ENCODE measurements at places on chromosomes 12 and 14.

DNA sequence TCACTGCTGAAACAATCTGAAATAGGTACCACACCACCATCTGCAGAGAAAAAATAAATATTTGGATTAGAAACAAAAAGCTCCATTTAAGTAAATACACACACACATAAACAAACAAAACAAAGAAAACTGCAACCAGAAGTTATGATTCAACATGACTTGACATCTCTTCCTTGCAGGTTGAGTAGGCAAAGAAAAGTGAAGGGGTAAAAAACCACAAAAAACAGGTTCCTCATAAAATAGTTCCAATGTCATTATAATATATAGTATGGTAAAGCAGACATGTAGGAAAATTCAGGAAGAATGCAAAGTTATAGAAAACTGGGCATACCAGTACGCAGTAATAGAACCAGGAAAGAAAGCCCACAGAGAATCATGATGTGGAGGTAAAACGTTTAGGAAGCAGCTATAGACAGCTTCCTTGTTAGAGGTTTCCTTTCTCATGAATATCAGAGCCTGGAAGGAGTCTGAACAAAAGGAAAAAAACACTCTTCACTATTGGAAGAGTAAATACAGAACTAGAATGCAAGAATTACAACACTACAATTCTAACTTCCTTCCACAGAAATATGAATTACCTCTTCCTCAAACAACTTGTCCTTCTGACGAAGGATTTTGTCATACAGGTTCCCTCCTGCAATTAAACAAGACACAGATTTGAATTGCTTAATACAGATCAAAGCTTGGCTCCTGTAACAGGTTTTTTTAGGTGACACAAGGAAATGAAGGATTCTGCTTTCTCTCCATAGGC, 6.1 kb downstream of the NEK9 start:
- ATAC-seq = no peak

DNA sequence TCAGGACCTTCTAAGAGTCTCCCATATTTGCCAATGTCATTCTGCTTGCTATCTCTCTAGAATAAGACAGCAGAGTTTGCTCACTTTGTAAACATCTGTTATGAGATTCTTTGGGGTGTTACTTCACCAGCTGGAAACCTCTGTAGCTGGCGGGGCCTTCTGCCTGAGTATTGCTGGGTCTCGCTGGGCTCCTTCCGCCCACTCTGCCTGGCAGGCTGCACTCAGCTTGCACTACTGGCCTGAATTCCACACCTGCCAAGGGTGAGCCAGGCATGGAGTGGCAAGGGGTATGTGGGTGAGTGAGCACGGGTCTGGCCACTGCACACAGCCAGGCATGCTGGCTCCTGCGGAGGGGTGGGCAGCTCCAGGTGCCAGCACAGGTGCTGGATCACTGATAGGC, 267.3 kb upstream of the PDE3A start:
- ATAC-seq = no peak

DNA sequence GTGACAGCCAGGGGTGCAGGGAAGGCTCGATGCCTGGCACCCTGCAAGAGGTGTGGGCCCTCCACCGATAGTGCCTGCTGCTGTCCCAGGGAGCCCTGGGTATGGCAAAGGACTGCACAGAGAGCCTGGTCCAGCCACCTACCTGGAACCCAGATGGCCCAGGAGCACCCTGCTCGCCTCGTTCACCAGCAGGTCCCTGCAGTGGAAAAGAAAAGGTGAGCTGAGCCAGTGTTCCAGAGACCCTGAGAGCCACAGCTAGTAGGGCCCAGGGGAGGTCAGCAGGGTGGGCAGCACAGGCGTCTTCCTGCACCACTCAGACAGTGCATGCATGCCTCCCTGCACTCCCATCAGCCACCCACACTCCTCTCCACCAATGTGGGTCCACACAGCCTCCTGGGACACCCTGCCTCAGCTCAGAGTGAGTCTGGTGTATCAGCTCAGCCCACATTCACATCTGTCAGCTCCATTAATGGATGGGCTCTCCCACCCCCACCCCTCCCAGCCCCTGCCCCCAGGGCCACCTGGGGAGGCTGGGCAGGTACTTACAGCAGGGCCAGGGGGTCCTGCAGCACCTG, 20.2 kb downstream of the TMEM106C start:
- ATAC-seq = no peak

DNA sequence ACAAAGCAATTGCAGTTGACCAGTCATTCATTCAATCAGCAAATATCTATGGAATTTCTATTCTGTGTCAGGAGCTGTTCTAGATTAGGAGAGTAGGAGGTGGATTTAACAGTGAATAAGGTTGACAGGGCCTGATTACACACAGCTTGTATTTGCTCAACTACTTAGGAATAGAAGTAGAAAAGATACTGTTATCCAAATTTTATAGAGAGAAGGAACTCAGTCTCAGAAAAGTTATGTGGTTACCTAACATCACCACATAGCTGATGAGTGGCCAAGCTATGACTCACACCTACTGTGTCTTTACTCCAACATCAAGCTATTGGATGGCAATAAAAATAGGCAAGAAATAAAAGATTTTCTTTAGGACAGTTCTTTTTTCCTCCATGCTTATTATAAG, 374.8 kb downstream of the RMST start:
- ATAC-seq = no peak

DNA sequence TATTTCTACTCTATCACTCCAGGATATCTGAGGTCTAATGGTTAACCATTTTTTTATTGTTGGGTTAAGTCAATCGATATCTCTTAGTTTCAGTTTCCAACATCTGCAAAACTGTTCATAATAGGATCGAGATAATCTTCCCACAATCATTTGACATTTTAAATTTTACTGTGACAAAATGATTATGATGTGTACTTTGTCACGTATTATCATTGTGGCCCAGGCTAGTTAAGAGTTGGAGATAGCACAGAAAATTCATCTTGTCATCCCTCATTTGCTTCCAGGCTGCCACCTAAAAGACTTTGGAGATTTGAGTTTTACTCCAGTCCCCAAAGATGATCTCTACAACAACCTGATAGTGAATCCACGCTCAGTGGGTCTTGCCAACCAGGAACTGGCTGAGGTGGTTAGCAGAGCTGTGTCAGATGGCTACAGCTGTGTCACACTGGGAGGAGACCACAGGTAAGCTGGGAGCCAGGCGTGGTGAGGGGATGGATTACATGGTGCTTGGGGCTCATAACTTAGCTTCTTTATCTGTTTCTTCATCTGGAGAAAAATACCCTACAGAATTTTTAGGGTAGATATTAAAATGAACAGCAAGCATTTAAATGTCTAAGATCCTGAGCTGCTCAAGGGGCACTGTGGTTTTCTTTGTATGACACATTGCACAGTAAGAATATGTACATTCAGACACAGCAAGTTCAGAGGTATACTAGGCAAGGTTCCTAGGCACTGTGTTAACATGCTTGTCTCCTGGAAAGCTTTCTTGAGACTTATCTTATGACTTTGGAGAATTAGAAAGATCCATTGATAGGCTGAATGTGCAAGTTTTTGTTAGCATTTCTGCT, 22.4 kb downstream of the ARG2 start:
- peak; percentile 86 for ATAC-seq

DNA sequence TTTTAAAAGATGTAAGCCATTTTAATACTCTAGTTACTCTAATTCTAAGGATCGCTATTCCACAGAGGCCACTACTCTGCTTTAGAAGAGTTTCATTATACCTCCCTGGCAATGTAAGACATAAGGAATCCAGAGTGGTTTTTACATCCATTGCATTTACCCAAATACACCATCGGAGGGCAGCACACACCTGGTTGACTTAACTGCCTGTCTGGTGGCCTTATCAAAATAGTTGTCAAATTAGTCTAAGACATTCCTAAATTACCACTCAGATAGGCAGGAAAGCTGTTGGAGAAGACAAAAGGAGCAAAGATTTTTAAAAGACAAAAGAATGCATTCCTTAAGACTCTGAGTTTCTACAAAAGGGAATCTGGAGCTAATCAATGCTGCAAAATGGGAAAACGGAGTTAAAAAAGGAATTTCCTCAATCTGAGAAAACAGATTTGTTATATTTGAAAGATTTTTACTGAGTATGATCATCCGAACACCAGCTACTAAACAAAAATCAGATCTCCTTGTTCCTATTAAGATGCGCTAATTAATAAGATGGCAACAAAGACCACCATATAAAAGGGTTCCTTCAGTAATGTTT, 33.8 kb upstream of the FGD4 start:
- ATAC-seq = no peak

- no peak for ATAC-seq
Measured at GRCh38 chr14:76022991-76023390, 37.4 kb downstream of the IFT43 start.

DNA sequence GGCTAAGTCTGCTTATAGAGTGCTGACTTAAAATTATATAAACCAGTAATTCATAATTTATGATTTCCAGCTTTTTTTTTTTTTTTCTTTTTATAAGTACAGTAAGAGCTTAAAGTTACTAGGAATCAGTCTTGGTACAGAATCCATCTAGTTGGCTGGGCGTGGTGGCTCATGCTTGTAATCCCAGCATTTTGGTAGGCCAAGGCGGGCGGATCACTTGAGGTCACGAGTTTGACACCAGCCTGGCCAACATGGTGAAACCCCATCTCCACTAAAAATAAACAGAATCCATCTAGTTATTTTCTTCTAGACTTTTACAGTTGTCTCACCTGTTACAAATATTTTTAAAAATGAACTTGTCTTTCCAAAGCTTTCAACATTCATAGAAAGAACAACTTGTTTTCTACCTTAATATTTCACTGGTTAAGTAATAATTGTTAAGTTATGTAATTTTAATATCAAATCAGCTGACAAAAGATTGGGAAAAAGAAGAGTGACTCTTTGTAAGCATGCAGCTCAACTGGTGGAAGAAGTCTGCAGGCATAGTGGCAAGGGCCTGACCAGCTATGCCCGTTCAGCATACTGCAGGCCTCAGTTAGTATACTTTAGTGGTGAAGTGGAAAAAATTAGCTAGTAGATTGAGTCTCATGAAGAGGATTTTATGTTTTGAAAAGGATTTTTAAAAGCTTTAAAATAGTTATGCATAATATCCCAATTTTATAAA, 17.4 kb upstream of the PSMA3 start:
- no peak for ATAC-seq

Measured in activated CD4-positive, CD25-positive, alpha-beta regulatory T cell treated with anti-CD3 and anti-CD28 coated beads, Interleukin-2, amount 50 U/mL, for 24 hours (primary cell).